Stimulated activated CD8-positive, alpha-beta memory T cell treated with anti-CD3 and anti-CD28 coated beads, Interleukin-2, amount 100 ng/mL, for 48 hours (primary cell): ENCODE measurements at places on chromosomes 5 and 9.

GRCh38 chr5:122126177-122126755 is 3.1 kb upstream of the ZNF474 start:
- DNase-seq, result no peak

- no peak for DNase-seq
Measured at GRCh38 chr5:172506251-172506650, 51.9 kb upstream of the SH3PXD2B start.

DNA sequence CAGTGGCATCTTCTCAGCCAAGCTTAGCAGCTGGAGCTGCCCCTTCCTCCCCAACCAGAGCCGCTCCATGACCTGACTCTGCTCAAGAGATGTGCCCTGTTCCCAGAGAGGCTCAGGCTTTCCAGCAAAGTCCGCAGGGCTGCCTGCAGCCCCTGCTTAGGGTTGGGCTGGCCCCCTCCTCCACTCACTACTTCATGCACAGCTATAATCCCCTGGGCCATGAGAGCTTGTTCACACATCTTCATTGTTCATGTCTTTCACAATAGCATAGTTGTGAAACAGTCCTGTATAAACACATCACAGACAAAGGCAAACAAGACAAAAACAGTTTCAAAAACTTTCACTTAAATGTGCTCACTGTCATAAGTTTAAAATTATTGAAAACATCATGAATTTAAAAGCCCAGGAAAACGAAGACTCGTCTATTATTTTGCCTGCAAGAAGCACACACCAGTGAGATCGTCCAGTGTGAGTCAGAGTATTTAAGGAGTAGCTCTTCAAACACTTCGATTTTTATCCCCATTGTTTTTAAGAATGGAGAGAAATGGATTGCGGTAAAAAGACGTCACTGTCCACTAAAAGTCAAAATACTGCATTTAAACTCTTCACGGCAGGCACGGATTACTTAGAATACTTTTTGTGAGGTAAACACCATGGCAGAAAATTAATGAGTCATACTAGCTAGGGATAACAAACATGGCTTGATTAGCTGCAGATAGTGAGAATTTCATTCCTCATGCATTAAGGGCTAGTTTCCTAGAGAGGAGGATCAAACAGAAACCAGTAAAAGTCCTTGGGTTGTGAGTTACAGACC is 40.7 kb upstream of the S1PR3 start:
- DNase-seq, result no peak

- DNase-seq, result no peak
Measured at GRCh38 chr5:9456435-9457042, 89.3 kb downstream of the SEMA5A start.

- DNase-seq, result no peak
Measured at GRCh38 chr9:14081745-14082144, 232.2 kb downstream of the NFIB start.

GRCh38 chr5:127577458-127577857 is 60.0 kb downstream of the PRRC1 start:
- DNase-seq, result no peak

DNA sequence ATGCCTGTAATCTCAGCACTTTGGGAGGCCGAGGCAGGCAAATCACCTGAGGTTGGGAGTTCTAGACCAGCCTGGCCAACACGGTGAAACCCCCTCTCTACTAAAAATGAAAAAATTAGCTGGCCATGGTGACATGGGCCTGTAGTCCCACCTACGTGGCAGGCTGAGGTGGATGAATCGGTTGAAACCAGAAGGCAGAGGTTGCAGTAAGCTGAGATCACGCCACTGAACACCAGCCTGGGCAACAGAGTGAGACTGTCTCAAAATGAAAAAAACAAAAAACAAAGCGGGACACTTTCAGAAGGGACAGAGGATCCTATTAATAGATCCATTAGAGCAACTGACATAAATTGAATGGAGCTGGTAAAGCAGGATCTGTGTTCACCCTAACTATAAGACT is 89.6 kb upstream of the SGCD start:
- no peak for DNase-seq

- no peak for DNase-seq
Measured at GRCh38 chr9:110978516-110978915, 59.8 kb downstream of the LPAR1 start.

DNA sequence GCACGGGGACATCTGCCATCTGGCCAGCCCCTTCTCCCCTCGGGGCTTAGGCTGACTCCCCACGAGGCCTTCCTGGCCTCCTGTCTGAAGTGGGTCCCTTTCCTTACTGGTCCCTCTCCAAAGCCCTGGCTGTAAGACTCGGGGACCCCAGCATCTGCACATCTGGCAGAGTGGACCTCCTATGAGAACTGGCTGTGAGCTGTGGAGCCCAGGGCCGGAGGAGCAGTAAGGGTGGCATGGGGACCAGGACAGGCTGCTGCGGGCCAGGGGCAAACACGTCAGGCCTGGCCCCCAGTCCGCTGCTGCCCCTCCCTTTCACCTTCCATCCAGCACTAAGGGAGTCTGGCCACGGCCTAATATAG is 33.8 kb downstream of the EXOC3 start:
- DNase-seq, result no peak

DNA sequence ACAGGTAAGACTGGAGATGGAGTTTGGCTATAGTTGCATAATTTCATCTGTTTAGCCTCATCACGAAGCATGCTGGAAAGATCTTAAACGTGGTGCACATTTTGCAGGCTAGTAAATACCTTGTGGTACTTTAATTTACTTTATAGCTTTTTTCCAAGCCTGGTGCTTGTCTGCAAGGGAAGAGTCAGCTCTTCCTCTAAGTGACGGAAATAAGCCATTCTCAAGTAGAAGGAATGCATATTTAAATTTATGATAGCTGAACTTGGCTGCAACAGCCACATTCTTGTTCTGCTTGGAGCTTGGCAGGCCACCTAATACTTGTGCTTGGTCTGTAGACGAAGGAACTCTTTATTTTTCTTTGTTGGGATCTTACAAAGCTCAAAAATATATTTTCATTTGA is 188.0 kb upstream of the PIK3R1 start:
- no peak for DNase-seq

DNA sequence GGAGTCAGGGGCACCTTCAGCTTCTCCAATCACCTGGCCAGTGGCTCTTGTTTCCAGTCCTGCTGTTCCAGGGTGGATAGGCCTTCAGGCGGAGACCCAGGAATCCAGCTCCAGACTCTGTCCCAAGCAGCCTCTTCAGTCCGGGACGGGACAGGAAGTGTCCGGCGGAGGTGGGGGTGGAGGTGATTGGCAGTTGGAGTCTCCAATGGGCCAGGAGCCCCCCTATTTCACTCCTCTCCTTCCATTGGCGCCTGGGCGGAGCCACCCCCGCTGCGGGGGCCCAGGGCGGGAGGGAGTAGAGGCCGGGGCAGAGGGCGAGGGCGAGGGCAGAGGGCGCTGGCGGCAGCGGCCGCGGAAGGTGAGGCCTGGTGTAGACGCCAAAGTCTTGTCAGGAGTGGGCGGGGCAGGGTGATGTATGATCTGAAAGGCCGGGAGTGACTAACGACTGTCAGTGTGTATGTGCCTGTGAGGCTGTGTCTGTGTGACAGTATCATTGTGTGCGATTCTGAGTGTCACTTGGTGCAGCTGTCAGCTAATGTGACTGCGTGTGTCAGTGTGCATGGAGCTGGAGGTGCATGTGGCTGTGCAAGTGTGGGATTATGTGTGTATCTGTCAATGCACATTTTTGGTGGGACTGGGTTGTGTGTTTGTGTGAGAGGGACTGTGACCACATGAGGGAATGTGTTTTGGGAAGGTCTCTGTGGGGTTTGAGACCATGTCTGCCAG is at the start of gene IL11RA:
IL11RA (plus strand) TSS at position 310 of the 726 bp plus-strand sequence. CDS start 3,033 bp downstream, outside the sequence.
- no peak for DNase-seq
